Diencephalon (tissue), 1 donor: ENCODE measurements at places on chromosomes 16 and 17. TPM values are rescaled to one million over a fixed set of nuclear protein-coding genes. Genes with fewer than 3 reads are reported as not detected.

Gene P2RX5
- 13.4 TPM for total RNA-seq

Gene HCRT
- total RNA-seq, result 1.6 TPM

Gene STXBP4
- total RNA-seq, result 15.9 TPM

Gene NHLRC4
- 0.69 TPM for total RNA-seq

Gene CD19
- total RNA-seq, result 0.23 TPM

Gene KRTAP2-1
- total RNA-seq, result not detected

Gene SCARF1
- total RNA-seq, result 4.6 TPM
